Peyer's patch (tissue), 4 donors: ENCODE measurements at places on chromosomes 4 and X. TPM values are rescaled to one million over a fixed set of nuclear protein-coding genes. Genes with fewer than 3 reads are reported as not detected.

DNA sequence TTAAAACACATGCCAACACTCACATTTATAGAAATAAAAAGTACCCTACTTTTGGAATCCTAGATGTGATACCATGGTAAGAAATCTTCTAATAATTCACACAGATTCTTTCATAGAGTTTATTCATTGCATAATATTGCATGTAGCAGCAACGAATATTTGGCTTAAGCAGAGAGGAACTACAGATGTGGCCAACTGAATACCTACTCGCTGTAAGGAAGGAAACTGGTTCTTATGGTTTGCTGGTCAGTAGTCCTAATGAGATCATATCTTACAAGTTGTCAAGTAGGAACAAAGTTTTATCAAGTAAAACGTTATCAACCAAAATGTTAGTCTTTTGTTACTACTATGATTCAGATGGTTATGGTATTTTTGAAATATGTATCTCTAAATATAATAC lies 996.1 kb downstream of the PDHA2 start:
- no peaks in the 10 kb centered on the region for H3K27me3 ChIP-seq
- H3K36me3 ChIP-seq: no peaks in the 10 kb centered on the region
- no peak overlapping the region for H3K4me3 ChIP-seq
- H3K4me1 ChIP-seq: no peaks in the 10 kb centered on the region
- DNase-seq: no peak

DNA sequence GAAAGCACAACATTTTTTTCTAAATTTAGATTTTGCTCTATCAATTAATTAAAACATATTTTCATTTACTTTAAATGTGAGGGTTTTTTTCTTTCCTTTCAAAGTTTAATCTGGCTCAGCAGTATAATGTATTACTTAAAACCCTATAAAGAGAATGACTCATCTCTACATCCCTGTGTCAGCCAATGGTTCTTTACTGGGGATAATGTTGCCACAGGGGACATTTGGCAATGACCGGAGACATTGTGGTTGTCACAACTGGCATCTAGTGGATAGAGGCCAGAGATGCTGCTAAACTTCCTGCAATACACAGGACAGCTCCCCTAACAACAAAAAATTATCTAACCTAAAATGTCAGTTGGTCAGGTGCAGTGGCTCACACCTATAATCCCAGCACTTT lies 53.8 kb downstream of the SYNPO2 start:
- H3K4me1 ChIP-seq: no peaks in the 10 kb centered on the region
- no peak overlapping the region for H3K4me3 ChIP-seq
- no peak for DNase-seq
- peak overlapping the region; percentile 67 for H3K27ac ChIP-seq
- no peaks in the 10 kb centered on the region for H3K36me3 ChIP-seq

Gene SAGE1
- not detected for total RNA-seq

Gene ITIH6
- not detected for total RNA-seq

Gene SPACA5
- not detected for total RNA-seq

DNA sequence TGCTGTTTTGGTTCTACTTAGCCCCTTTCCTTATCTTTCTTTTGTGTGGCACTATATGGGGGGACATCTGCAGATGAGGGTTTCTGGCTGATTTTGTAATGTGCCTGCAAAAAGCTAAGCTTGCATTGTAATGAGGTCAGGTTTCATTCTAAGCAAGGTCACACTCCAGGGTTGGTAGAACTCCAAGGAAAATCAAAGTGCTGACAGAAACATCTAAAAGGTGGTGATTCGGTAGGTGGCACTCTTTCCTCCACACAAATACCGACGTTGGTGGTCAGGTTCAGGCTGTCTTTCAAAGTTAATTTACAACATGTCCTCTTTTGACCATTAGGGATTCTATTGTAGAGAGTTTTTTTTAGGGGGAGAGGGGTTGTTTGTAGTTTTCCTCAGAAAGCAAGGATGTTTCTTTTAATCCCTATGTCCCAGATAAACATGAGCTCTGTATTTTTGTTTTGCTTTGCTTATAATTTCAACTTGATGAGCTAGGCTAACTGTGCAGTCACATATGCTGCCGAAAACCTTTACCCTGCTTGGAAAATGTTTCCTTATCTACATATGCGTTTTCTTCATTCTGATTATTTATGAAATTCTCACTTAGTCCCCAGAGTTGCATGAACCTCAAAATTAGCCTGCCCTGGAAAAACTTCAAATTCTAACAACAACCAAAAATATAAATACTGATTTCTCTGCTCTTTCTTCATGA lies 434.2 kb downstream of the PPARGC1A start:
- no peaks in the 10 kb centered on the region for H3K36me3 ChIP-seq
- no peak overlapping the region for H3K4me3 ChIP-seq
- DNase-seq: no peak
- H3K4me1 ChIP-seq: no peaks in the 10 kb centered on the region
- H3K27ac ChIP-seq: no peak overlapping the region
